DMS79 (cell line): ENCODE measurements at places on chromosomes 11 and 22.
A peak's percentile ranks its signal among the peaks of the same experiment; 100 is the strongest.

- no peak for DNase-seq
Observed at GRCh38 chr22:16975155-16975885, 32.7 kb downstream of the GAB4 start.

DNA sequence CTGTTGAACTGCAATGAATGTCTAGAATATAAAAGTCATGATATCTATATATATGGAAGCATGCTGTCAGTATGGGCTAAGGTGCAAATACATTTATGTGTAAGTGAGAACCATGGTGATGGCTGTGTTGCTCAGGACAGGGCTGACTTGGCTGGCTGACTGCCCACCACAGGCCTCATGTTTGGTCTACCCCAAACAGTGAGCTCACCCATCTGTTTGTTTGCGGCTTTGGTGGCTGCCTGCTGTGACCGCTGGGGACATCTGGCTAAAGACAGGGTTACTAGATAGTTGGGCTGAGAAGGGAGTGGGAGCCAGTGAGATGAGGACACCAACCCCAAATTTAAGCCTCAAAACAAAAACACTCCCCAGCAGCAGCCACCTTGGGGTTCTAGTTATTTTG is 6.3 kb downstream of the CD44 start:
- DNase-seq: no peak

DNA sequence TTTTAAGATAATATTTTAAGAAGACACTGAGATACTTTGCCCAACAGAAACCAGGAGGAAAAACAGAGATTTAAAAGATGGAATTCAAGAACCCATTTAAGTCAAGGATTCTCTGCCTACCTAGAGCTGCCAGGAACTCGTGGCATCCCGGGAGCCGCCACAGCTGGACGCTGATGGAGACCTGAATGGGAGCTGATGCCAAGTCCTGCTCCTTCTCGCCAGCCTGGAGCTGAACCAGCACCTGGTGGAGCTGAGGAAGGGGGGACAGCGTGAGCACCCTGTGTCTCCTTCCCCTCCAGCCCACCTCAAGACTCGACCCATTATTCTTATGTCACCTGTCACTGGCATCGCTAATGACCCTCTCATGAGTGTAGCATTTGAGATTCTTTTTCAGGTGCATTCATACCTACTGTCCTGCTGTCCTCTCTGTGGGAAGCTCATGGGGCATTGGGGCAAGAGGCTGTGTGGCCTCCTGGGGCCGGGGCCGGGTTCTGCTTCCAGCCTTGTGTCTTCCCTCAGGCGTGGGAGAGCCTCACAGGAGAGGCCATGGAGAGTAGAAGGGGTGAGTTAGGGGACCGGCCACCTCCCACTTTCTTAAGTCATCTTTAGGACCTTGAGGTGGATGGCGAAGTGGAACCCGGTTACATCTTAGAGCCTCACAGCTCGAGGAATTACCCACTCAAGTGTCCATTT is 70.8 kb upstream of the PITPNB start:
- no peak for DNase-seq

- no peak for DNase-seq
Observed at GRCh38 chr11:34790620-34791019, 125.6 kb downstream of the APIP start.

DNA sequence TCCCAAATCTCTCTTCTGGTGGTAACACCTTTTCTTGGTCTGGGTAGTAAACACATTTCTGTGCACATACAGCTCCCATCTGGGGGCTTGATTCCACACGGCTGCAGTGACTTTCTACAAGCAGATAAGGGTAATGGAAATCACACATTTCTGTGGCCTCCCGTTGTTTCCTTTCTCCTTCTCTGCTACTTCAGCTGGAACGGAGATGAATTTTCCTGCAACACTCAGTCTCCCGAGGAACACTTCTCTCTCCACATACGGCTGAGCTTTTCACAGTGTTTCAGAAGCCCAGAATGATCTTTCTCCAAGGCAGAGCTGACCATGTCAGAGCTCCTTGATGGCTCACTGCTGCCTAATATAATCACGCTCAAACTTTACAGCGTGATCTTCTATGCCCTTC is 364.3 kb upstream of the NARS2 start:
- no peak for DNase-seq

- DNase-seq: no peak
Observed at GRCh38 chr22:26452236-26453016, 23.4 kb downstream of the ASPHD2 start.

- DNase-seq: no peak
Observed at GRCh38 chr11:74476536-74476935, 9.2 kb upstream of the KCNE3 start.

DNA sequence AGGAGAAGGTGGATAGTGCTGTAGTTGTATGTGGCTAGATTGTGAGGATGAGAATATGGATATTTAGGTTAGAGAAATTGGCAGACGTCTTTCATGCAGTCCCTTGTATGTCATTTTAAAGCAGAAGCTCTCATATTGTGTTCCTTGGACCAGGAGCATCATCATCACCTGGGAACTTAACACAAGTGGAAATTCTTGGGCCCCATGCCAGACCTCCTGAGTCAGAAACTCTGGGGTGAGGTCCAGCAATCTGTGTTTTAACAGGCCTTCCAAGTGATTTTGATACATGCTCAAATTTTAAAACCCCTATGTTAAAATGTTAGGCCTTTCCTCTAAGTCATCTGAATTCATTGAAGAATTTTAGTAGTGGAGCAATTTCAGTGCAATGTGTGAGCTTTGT is 34.8 kb downstream of the JHY start:
- peak; percentile 45 for DNase-seq

DNA sequence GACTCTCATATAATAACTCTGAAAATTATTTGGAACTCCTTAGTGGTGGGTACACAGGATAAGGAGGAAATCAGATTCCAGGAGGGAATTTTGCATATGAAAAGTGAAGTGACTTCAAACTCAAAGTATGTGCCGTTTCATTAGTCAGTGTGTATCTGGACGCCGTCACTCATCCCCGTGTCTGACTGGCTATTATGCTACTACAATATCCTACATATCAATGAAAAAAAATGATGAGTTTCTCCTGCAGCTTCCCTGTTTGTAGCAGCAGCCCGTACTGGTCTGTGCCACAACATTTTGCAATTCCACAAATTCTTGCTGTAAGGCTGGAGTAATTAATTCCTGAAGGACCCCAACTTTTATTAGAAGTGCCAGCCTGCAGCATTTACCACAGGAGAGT is 16.5 kb downstream of the WT1 start:
- DNase-seq: no peak

- DNase-seq: no peak
Observed at GRCh38 chr22:32754413-32755041, 47.0 kb upstream of the TIMP3 start.

DNA sequence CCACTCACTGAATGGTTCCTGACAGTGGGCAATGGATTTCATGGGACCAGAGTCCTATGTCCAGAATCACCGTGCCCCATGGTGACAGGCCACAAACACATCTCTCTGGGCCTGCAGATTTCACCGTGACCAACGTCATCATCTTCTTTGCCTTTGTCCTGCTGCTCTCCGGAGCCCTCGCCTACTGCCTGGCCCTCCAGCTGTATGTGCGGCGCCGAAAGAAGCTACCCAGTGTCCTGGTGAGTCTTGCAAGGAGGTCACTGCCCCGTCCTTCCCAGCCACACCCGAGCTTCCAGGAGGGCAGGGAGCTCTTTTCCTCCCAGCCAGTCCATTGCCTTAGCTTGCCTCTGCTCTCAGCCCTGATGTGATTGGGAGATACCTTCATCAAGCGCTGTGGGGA is 9.3 kb downstream of the IL10RA start:
- no peak for DNase-seq

- DNase-seq: no peak
Observed at GRCh38 chr22:43852573-43853327, 9.6 kb downstream of the SULT4A1 start.

- no peak for DNase-seq
Observed at GRCh38 chr22:45776313-45776585, 104.6 kb downstream of the ATXN10 start.

DNA sequence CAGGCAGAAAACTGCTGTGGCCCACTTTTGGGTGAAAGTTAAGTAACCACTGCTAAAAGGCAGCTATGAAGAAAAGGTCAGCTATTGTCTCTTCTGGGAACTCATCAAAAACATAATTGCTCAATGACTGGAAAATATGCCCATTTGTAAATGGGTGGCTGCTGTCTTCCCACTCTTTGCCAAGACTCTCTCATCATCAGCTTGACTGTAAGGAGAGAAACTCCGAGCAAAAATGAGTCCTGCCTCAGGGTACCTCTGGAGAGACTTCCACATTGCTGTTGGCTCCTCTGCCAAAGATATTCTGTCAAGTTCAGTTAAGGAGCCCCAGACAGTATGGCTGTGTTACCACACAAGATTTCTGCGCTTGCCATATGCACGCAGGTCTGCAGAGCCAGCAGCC is 138.7 kb downstream of the BBOX1 start:
- no peak for DNase-seq

DNA sequence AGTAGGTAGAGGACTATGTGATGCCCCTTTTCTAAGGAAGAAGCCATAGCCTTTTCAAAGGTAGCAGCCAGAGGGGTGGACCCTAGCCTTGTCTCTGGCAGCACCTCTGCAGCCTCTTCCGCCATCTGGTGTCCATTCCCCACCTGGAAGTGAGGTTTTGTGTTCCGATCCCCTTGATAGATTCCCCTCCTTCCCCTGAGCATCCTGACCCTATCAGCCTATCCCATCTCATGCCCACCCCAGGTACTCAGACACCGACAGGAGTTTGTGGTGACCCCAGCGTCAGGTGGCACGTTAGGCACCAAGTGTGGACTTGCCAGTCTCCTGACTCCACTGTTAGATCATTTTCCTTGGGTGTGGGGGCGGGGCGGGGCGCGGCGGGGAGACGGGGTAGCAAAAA is 398 bp upstream of the FAM89B start:
- DNase-seq: peak; percentile 50

DNA sequence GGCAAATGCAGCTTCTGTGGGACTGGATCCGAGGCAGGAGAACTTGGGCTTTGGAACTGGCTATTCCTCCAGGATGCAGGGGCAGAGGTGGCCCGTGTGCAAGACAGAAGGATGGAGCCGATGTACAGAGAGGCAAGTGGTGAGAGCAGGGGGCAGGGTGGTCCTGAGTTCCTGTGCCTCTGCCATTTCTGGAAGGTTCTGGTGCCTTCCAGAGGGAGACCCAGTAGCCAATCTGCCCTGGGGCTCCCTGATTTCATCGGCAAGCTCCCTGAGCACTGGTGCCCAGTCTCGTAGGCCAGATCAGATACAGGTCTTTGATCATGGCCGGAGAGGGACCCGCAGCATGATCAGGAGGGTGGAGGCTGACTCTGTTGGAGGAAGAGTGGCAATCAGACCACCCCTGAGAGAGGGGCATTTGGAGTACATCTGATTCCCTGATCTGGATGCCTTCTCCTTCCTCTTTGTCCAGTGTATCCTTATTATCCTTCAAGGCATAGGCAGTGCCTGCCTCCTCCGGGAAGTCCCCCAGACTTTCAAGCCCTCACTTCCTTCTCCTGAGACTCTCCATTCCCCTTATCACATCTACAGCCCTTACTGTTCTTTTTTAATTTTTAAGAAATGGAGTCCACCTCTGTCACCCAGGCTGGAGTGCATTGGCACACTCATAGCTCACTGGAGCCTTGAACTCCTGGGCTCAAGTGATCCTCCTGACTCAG is 9.7 kb downstream of the MRGPRD start:
- DNase-seq: no peak

DNA sequence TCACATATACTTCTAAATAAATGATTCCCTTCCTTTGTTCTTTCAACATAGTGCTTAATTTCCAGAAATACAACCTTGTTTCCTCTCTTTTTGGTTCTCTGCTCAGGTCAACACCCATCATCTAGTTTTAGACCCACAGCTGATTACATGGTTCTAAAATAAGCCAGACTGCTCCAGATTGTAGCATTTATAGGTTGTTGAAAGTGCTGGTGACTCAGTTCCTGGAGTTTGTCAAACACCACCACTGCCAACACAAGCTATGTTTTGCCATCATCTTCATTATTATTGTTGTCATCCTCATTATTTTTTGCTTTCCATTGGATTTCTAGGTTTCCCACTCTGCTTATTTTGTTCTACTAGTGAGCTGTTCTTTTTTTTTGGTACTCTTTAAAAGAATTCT is 22.3 kb upstream of the MMP20 start:
- no peak for DNase-seq

GRCh38 chr11:73350908-73351636 is 25.1 kb upstream of the RELT start:
- DNase-seq: peak; percentile 46

DNA sequence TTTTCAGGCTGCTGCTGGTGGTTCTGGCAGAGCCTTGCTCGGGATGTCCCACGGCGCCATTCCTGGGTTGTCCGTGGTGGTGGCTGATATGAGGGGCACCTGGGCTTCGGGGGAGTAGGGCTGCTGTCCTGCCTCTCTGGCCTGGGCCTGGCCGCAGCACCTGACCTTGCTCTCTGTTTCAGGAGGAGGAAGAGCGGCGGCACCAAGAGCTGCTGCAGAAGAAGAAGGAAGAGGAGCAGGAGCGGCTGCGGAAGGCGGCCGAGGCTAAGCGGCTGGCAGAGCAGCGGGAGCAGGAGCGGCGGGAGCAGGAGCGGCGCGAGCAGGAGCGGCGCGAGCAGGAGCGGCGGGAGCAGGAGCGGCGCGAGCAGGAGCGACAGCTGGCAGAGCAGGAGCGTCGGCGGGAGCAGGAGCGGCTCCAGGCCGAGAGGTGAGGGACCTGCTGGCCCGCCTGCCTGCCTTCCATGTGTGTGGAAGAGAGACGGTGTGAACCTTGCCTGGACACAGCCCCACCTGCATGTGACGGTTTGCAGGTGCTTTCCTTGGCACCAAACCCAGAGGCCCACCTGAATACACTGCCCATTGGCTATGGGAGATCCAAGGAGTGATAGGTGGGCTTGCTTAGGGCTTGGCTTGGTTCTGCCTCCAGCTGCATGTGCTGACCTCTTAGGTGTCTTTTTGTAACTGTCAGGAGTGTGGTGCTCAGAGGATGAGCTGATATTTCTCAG is 22.8 kb downstream of the INCENP start:
- DNase-seq: no peak

GRCh38 chr22:37275622-37276021 is 6.7 kb upstream of the CYTH4 start:
- no peak for DNase-seq

DNA sequence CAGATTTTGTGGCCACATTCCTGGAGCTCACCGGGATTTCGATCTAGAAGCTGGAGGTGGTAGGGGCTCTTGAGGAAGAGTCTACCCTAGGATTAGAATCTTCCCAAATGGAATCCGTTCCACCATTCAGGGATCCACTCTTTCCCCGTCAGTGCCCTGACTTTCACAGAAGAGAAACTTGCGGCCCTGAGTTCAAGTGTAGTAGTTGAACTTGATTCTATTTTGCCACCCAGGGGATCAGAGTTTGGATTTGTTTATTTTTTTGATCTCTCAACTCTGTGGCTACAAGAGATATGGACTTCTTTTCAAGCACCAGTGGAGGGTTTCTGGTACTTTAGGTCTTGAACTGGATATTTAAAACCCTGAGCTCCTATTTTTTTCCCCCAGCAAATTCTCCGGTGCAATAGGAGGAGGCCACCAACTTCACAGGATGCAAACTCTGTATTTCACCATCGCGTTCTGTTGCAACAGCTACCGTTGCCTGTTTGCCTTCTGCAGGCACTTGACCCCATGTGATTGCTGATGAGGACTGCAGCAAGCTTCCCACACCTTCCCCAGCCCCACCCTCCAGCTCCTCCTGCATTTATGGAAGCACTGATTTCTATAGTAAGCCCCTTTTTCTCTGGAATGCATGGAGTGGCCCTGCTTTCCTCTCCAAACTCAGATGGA is 14.8 kb upstream of the MRGPRF start:
- no peak for DNase-seq
